ENCODE measurements at places on chromosomes 7 and 10. TPM values are rescaled to one million over a fixed set of nuclear protein-coding genes. Genes with fewer than 3 reads are reported as not detected.

The ADRA2A gene
- not detected for total RNA-seq

The CADPS2 gene
- not detected for total RNA-seq

DNA sequence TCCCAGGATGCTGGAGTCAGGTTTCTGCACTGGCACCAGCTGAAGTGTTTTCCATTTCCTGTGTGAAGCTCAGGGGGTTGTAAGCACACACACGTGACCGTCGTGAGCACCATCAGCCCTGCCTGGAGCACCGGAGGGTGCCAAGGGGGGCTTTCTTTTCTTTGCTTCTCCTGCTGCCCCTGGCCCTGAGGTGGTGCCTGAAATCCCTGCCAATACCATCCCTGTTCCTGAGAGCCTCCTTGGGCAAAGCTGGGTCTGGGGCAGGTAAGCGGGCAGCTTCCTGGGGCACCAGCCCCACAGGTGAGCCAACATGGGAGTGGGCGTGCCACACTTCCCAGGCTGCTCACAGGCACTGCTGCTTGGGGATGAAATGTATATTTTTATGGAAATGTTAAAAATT lies 593.6 kb downstream of the DNAJB6 start:
- no peaks in the 10 kb centered on the region for H3K27me3 ChIP-seq
- peaks cover 9% of the 10 kb centered on the region for H3K36me3 ChIP-seq
- peaks cover 7% of the 10 kb centered on the region for H3K4me1 ChIP-seq
- no peak for DNase-seq

GRCh38 chr7:36279200-36279925 lies 110.3 kb upstream of the ANLN start:
- peaks cover 16% of the 10 kb centered on the region for H3K4me1 ChIP-seq
- H3K4me3 ChIP-seq: no peak overlapping the region
- H3K36me3 ChIP-seq: no peaks in the 10 kb centered on the region
- H3K27ac ChIP-seq: no peak overlapping the region

DNA sequence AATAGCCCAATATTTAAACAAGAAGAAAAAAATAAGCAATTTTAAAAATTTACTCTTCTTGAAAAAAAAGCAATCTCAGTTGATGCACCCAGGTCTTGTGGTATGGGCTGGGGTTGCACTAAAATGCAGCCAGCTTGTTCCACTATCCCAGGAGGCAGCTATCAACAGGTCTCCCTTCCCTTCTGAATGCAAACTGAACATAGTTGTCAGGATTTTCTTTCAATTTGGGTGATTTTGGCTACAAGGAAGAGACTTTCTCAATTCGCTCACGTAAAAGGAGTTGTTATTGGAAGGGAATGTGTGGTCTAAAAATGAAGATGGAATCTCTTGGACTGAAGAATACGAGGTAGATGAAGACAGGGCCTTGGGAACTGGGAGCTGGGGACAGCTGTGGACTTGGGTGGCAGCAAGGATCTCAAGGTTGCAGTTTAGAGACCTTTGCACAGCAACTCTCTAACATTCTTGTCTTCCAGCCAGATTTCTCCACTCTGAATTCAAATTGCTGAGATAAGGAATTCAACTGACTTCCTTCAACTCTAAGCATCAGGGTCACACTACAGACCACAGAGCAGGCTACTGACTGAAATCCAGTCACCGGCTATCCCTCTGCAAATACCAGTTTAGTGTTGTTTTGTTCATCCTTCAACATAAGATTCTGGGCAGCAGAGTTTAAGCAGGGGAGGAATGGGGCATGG lies 3.1 kb upstream of the TMEM26 start:
- DNase-seq: no peak
- no peak overlapping the region for H3K27ac ChIP-seq
- H3K27me3 ChIP-seq: peaks cover 32% of the 10 kb centered on the region
- H3K36me3 ChIP-seq: no peaks in the 10 kb centered on the region

- H3K27me3 ChIP-seq: no peaks in the 10 kb centered on the region
- H3K27ac ChIP-seq: no peak overlapping the region
- H3K4me1 ChIP-seq: no peaks in the 10 kb centered on the region
- DNase-seq: no peak
- no peak overlapping the region for H3K4me3 ChIP-seq
Observed at GRCh38 chr10:76251841-76252671, 820.6 kb downstream of the LRMDA start.

The CNTNAP2 gene
- not detected for total RNA-seq

DNA sequence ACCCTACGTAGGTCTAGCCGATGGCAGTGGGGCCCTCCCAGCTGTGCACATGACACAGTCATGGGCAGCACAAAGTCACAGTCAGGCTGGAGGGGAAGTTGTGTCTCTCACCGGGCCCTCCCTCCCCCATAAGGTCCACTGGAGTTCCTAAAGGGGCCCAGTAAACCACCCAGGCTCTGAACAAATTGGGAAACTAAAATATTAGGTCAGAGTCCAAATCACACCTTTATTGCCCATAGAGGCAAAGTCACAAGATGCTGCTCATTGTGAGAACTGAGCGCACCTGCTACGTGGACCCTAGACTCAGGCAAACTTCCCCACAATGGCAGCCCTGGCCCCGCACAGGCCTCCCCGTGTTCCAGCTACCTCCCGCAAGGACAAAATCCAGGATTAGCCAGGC lies 45.2 kb upstream of the SH2B2 start:
- no peaks in the 10 kb centered on the region for H3K36me3 ChIP-seq
- H3K4me3 ChIP-seq: no peak overlapping the region
- no peaks in the 10 kb centered on the region for H3K4me1 ChIP-seq

DNA sequence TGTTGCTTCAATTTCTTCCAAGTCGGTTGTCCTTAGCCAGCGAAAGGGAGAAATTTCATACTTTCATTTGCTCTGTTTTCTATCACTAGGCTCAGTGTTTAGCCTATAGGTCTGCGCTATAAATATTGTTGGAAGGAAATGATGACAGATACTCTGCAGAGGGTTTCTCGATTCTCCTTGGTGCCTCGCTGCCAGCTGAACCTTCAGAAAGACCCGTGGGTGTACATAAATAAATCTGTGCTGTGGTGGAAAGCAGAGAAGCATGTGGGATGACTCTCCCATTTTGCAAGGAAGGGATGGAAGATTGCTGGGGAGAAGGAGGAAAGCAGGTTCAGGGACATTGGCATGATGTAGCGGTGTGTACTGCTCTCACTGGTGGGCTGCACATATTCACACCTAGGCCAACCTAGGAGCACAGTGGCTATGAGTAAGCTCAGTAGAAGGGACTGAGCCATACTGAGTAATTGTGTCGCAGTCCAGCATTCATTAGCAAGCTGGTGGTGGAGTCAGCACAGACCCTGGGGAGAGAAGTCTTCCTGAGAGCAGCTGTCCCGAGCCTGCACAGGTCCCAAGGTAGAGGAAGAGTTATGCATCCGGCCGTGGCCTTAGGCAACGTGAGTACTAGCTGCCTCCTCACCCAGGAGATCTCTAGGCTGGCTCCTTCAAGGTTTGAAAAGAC lies 50.5 kb downstream of the PNLIPRP3 start:
- H3K27ac ChIP-seq: no peak overlapping the region
- no peaks in the 10 kb centered on the region for H3K4me1 ChIP-seq
- no peaks in the 10 kb centered on the region for H3K27me3 ChIP-seq
- H3K4me3 ChIP-seq: no peak overlapping the region
- no peaks in the 10 kb centered on the region for H3K36me3 ChIP-seq

The GJD4 gene
- total RNA-seq: not detected

DNA sequence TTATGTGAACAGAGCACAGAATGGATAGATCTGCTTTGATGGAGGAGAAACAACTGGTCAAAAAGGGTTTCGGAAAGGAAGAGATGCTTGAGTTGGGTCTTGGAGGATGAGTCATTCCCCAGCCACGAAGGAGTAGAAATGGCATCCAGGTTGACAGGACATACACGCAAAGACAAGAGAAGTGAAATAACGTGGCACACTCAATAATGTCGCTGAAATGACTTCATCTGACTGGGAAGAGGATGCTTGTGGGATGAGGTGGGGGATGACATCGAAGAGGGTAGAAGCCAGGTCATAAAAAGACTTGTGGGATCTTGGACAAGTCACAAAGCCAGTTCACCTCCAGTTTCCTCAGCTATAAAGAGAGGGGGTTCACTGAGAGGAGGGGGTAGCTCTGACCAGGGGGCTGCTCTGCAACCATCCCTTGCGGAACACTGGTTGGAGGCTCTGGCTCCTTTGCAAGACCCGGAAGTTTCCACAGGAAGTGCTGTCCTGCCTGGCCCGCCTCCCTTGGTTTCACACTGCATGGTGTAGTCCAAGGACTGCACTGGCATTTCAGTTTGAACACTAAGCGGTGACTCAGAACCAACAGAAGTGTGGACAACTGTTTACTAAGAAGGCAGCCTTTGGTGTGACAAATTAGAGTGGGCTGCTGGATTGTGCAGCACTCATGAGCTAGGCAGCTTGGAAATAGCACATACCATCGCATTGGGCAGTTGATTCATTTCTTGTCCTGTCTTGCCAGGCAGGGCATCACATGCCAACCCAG lies 189.9 kb upstream of the ADO start:
- H3K27ac ChIP-seq: no peak overlapping the region
- peaks cover 1% of the 10 kb centered on the region for H3K36me3 ChIP-seq
- H3K4me3 ChIP-seq: no peak overlapping the region
- H3K27me3 ChIP-seq: peaks cover 2% of the 10 kb centered on the region
- H3K4me1 ChIP-seq: peaks cover 20% of the 10 kb centered on the region

The KNDC1 gene
- 0.36 TPM for total RNA-seq

- peaks cover 4% of the 10 kb centered on the region for H3K36me3 ChIP-seq
- DNase-seq: no peak
- no peaks in the 10 kb centered on the region for H3K27me3 ChIP-seq
Observed at GRCh38 chr10:71719464-71720201, at the start of gene C10orf105. Gene C10orf105 (minus strand): TSS chr10:71719778. CDS start chr10:71716337, 3,441 bp downstream.

The PCGF5 gene
- 51.6 TPM for total RNA-seq

The WEE2 gene
- total RNA-seq: not detected

The ZNF25 gene
- total RNA-seq: 9.2 TPM

- H3K27ac ChIP-seq: no peak overlapping the region
- no peaks in the 10 kb centered on the region for H3K36me3 ChIP-seq
- peaks cover 16% of the 10 kb centered on the region for H3K4me1 ChIP-seq
- no peak for DNase-seq
- no peak overlapping the region for H3K4me3 ChIP-seq
- no peaks in the 10 kb centered on the region for H3K27me3 ChIP-seq
Observed at GRCh38 chr10:35417795-35418194, 81.5 kb downstream of the CCNY start.

The PDZD7 gene
- 1.4 TPM for total RNA-seq

DNA sequence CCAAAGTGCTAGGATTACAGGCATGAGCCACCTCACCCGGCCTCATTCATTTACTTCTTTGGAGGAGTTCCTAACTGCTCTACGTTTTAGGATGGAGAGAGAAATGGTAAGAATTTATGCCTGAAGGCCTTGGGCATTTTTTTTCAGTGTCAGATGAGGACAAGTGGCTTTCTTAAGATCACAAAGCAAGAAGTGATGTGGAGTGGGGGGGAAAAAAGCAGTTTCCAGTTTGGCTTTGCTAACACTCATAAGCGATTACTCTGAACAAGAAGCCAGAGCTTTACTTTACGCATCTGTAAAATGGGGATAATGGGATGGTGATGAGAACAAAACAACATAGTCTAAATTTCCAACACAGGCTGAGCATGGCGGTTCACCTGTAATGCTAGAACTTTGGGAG lies 2.6 kb upstream of the PPIA start:
- peaks cover 8% of the 10 kb centered on the region for H3K4me1 ChIP-seq
- DNase-seq: no peak
- no peaks in the 10 kb centered on the region for H3K27me3 ChIP-seq
- peaks cover 10% of the 10 kb centered on the region for H3K36me3 ChIP-seq
- H3K4me3 ChIP-seq: peak overlapping the region; percentile 3

The SKAP2 gene
- total RNA-seq: 12.9 TPM

The CYP3A4 gene
- total RNA-seq: not detected

The OR2A1 gene
- total RNA-seq: not detected

- no peaks in the 10 kb centered on the region for H3K36me3 ChIP-seq
- no peaks in the 10 kb centered on the region for H3K4me1 ChIP-seq
- H3K27me3 ChIP-seq: peaks cover 20% of the 10 kb centered on the region
- H3K4me3 ChIP-seq: no peak overlapping the region
Observed at GRCh38 chr10:3720228-3721019, 64.6 kb downstream of the KLF6 start.

- no peak overlapping the region for H3K27ac ChIP-seq
- no peak overlapping the region for H3K4me3 ChIP-seq
- DNase-seq: no peak
- H3K4me1 ChIP-seq: peaks cover 3% of the 10 kb centered on the region
- H3K36me3 ChIP-seq: no peaks in the 10 kb centered on the region
Observed at GRCh38 chr7:33906697-33907096, 1.4 kb downstream of the BMPER start.

- H3K4me1 ChIP-seq: no peaks in the 10 kb centered on the region
- H3K27ac ChIP-seq: no peak overlapping the region
- H3K36me3 ChIP-seq: no peaks in the 10 kb centered on the region
- DNase-seq: no peak
- peaks cover 6% of the 10 kb centered on the region for H3K27me3 ChIP-seq
Observed at GRCh38 chr7:134184767-134185166, 57.6 kb downstream of the LRGUK start.

- peaks cover 8% of the 10 kb centered on the region for H3K27me3 ChIP-seq
- no peak for DNase-seq
- no peak overlapping the region for H3K27ac ChIP-seq
- H3K36me3 ChIP-seq: no peaks in the 10 kb centered on the region
Observed at GRCh38 chr7:26989897-26990670, 105.7 kb downstream of the HOXA1 start.

DNA sequence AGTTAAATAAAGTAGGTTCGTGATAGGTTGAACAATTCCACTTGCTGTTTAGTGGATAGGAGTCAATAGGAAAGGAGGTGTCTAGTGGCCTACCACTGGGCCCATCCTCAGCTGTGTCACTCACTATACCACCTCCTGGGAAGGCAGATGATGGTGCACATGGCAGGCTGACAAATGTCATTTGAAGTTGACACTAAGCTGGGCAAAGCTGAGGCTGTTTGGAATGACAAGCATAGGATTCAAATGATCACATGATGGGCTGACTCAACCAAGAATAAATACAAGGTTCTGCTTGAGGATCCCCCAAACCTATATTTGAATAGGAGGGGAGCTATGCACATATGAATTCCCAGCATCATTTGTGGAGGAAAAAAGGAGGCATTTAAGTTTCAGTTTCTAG lies 489.8 kb downstream of the RPS24 start:
- peaks cover 9% of the 10 kb centered on the region for H3K27me3 ChIP-seq
- no peak overlapping the region for H3K27ac ChIP-seq
